Iris pigment epithelial cell (primary cell): ENCODE measurements at places on chromosomes 11 and 22.
A peak's percentile ranks its signal among the peaks of the same experiment; 100 is the strongest.

DNA sequence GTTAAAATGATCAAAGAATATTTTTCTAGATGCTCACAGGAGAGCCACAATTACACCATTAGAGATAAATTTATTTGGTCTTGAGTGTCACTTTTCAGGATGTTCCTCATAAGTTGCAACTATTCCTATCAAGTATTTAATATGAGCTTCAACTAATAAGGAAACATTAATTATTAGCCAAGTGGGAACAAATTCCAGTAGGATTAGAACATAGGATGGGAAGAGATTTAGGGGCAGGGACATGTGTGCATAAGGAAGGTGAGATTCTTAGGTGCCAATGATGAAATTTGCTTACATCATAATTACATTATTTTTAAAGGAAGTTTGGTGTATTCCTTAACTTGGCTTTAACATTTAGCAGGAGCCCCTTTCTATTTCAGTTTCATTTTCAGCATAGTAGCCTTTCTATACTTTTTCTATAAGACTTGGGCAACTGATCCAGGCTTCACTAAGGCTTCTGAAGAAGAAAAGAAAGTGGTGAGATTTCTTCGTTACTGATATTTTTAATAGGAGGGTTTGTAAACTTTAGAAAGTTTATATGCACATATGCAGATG, 38.8 kb downstream of the CSRP3 start:
- DNase-seq = no peak

- peak; percentile 39 for DNase-seq
Observed at GRCh38 chr11:66007201-66007634, 4.6 kb upstream of the CST6 start.

- no peak for DNase-seq
Observed at GRCh38 chr11:78533399-78533798, 41.3 kb downstream of the NARS2 start.

- DNase-seq = no peak
Observed at GRCh38 chr11:132186699-132187098, 816.3 kb downstream of the NTM start.

DNA sequence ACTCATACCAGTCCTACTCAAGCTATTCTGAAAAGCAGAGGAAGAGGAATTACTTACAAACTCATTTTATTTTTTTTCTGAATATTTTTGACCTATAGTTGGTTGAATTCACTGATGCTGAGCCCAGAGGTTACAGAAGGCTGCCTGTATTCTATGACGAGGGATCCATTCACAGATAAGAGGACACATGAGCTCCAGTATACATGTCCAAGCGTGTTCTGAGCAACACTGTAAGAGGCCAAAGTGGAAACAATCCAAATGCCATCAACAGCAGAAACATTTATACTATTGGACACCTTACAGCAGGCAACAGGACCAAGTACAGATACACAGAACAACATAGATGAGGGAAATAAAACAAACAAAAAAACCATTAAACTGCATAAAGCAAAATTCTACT, 10.3 kb downstream of the KDM4E start:
- DNase-seq = no peak

GRCh38 chr11:7485186-7486097, at the start of gene OLFML1:
Gene OLFML1, plus strand, starts transcription at chr11:7485506. Its CDS starts 370 bp downstream, at chr11:7485876.
- DNase-seq = no peak

GRCh38 chr11:64306876-64307622, 1.7 kb downstream of the ESRRA start:
- DNase-seq = no peak

DNA sequence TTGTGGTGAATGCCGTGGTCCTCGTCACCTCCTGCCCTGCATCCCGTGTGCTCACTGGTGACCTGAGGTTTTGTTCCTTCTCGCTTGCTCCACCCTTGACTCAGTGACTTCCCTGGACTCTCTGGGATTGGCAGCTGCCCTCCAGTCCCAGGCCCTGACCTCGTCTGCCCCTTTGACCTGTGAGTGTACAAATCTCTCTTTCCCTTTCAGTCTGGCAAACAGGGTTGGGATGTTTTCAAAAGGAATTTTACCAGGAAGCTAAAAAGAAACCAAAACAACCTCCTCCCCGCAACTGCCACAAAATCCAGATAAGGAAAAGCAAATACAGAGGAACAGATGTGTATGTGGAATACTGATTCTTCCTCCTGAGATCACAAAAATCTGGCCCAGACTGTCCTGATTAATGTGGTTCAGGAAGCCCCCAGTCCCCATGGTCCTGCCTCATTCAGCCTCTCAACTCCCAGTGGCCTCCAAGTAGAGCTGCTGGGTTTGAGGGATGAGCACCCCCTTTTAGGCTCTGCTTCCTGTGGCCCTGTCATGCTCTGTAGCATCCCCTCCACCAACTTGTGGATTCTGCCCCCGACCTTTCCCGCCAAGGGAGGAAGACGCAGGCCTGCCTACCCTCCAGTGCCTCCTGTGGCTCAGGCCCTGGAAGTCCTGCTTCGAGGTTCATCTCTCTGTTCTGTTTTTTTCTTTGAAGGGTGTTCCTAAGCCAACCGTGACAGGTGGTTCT, 15.2 kb downstream of the ROBO4 start:
- DNase-seq = peak; percentile 23

DNA sequence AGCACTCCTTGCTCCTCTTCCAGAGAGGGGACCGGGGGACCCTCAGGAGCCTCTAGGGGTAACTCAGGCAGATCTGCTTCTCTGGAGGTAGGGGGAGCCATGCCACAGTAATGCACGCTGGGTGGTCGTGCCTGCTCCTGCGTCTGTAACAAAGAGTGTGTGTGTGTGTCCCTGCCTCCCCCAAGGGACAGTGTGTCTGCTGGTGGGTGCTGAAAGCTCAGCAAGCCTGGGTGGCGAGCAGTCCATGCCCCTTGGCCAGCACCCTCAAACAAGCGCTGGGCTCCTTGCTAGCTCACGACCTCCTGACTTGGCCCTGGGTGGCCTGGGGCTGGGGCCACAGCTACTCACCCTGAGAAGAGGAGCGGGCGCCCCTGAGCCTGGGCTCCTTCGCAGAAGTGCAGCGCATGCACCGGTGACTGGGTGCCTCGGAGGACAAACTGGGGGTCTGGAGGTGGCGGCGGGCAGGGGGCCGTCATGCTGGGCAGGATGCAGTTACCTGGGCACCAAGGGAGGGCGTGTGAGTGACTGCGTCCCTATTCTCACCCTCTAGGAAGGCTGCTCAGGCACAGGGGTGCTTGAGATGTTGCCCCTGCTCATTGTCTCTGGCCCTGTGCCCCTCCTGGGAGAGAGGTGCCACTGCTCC, 33.7 kb downstream of the GNB1L start:
- DNase-seq = no peak

DNA sequence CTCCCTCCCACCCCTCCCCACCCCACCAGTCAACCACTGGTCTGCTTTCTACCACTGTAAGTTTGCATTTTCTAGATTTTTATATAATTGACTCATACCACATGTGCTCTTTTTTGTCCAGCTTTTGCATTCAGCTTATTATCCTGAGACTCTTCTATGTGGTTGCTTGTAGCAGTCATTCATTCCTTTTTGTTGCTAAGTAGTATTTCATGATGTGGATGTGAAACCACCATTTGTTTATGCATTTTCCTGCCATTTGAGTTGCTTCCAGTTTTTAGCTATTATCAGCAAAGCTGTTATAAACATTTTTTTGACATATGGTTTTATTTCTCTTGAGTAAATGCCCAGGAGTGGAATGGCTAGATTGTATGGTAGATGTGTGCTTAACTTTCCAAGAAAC, 77.0 kb upstream of the FGF3 start:
- peak; percentile 30 for DNase-seq

- DNase-seq = peak; percentile 20
Observed at GRCh38 chr11:17743808-17744119, 9.2 kb downstream of the KCNC1 start.

DNA sequence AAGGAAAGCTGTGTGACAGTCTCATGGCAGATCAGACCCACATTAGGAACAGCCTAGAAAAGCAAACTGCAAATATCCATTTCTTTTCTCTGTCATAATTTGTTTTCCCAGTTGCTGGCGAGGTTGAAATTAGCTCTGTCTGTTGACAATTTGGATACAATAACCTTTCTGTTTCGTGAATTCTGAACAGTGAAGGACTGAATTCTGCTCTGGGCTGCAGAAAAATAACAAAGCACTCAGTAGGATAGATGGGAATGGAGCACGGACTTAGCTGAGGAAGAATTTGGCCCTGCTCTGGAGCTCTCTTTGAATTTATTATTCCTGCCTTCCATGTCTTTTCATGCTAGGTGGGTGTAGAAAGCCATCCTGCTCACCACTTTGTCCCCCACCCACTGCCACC, 140.3 kb downstream of the RRAS2 start:
- no peak for DNase-seq

DNA sequence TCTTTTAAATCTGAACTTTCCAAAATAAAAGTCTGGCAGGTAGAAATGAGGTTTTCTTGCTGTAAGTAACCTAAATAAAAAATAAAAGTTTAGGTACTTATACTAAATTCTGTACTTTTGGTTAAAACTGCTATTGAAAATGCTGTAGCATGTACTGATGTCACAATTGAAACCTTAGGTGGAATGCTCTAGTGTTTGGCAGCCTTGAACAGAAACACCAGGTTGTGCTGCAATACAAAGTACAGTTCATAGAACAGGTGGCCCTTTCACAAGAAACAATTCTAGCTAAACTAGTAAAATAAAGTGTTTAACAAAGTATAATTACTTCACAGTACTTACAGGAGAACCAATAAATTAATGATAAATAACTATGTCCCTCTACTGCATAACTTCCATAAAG, 25.1 kb downstream of the NPAT start:
- no peak for DNase-seq

DNA sequence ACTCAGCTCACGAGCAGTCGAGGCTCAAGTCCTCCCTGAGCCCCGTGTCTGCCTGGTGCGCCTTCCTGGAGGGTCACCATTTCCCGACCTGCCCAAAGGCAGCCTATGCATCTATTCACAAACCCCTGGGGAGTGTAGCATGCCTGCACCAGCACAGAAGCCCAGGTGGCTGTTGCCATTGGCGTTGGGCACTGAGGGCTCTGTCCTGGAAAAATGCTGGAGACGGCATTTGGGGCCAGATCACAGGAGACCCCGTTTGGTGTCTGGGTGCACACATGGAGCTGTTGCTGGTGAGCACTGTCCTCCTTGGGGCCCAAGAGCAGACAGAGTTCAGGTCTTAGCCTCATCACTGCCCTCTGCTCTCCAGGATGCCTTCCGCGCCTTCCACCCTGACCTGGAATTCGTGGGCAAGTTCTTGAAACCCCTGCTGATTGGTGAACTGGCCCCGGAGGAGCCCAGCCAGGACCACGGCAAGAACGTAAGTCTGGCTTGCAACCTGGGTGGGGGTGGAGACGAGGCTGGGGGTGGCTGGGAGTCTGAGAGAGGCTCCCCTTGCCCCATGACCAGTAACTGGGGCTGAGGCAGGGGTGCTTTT, 9.4 kb downstream of the FADS2 start:
- DNase-seq = no peak

- no peak for DNase-seq
Observed at GRCh38 chr11:106306942-106307341, 229.5 kb downstream of the AASDHPPT start.

DNA sequence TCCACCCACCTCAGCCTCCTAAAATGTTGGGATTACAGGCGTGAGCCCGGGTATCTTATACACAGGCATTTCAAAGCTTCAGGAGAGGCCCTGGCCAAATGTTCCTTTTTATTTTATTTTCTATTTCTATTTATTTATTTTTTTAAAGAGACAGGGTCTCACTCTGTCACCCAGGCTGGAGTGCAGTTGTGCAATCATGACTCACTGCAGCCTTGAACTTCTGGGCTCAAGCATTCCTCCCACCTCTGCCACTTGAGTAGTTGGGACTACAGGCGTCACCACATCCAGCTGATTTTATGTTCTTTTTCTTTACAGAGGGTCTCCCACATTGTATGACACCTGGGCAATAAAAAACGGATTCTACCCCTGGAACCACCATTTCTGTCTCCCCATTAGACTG, 71.2 kb downstream of the FBXO7 start:
- no peak for DNase-seq

- DNase-seq = peak; percentile 50
Observed at GRCh38 chr11:73412308-73412707, 36.1 kb downstream of the RELT start.

DNA sequence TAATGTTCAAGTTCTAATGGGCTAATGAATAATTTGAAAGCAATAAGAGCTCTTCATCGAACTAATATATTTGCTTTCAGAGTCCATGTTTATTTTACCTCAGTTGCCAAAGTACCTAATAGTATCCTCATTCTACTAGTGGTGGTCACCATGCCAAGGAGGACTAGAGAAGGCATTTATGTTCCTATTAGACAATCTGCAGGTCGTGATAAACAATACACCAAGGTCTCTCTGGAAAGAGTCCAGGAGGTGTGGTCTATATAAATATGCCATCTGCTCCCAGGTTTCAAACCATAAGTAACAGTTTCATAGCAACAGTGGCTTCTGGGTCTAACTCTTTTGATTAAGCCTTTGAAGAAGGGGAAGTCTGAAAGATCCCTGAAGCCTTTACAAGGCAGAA, 42.9 kb downstream of the ARFGAP3 start:
- DNase-seq = no peak

GRCh38 chr11:65310736-65311135, 3.9 kb upstream of the CDC42EP2 start:
- peak; percentile 59 for DNase-seq

- no peak for DNase-seq
Observed at GRCh38 chr11:8368194-8368593, 104.5 kb upstream of the LMO1 start.

DNA sequence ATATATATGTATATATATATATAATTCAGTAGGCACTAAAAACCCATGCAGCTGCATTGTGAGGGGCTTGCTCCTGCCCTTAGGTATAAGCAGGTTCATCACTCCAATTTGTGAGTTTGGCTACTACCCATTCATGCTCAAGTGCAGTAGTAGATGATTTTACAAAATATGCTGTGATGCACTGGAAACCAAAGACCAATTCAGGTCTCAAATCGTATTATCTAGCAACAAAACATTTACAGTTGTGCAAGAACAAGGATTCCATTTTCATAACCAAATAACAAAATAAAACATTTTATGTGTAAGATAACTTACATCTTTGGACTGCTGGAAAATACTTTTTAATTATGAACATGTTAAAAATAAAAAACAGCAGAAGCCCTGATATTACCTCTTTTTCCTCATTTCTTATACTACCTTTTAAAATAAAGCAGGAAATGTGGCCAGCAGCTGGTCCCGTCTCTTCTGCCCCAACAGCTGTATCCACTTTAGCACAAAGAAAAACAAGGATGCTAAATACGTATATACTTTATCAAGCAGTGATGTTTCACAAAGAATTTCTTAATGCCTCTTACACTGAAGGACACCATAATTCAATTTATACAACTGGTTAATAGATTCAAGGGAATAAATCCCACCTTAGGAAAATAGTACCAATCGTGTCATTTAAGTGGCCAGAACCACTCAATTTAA, 2.8 kb downstream of the CREBZF start:
- DNase-seq = no peak

- no peak for DNase-seq
Observed at GRCh38 chr11:1317993-1318392, 8.6 kb upstream of the TOLLIP start.

DNA sequence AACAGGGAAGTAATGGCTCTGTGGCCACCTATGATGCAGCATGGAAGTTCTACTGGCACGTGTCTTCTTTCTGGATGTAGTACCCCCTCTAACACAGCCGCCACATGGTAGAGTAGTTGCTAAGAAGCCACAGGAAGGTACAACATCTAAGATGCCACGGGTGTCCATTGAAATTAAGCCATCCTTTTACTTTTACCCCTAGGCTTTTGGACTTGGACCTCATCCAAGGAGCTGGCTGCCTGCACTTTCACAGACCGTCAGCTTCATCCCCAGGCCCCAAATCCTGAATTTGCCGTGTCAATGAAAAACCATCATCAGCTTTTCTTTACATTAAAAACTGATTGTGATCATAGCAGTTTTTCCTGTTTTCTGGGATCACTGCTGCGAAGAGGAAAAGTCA, 102.4 kb downstream of the RPL27A start:
- DNase-seq = no peak
